ENCODE measurements at places on chromosomes 4 and X.

GRCh38 chr4:70815370-70815769, 24.3 kb downstream of the GRSF1 start:
- DNase-seq = no peak

- no peak for DNase-seq
Measured at GRCh38 chr4:47736555-47736954, 101.3 kb downstream of the CORIN start.

DNA sequence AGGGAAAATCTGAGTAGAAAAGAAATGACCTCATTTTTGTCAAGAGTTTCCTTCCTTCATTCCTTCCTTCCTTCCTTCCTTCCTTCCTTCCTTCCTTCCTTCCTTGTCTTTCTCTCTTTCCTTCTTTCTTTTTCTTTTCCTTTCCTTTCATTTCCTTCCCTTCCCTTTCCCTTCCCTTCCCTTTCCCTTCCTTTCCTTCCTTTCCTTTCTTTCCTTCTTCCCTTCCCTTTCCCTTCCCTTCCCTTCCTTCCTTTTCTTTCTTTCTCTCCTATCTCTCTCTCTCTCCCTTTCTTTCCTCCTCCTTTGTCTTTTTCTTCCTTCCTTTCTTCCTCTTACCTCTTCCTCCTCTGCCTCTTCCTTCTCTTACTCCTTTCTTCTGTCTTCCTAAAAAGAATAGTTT, 347.6 kb downstream of the FAM47A start:
- DNase-seq = no peak

GRCh38 chrX:9884031-9884779, 83.0 kb upstream of the CLDN34 start:
- no peak for DNase-seq

- DNase-seq = no peak
Measured at GRCh38 chr4:42654631-42655268, 2.2 kb downstream of the ATP8A1 start.

DNA sequence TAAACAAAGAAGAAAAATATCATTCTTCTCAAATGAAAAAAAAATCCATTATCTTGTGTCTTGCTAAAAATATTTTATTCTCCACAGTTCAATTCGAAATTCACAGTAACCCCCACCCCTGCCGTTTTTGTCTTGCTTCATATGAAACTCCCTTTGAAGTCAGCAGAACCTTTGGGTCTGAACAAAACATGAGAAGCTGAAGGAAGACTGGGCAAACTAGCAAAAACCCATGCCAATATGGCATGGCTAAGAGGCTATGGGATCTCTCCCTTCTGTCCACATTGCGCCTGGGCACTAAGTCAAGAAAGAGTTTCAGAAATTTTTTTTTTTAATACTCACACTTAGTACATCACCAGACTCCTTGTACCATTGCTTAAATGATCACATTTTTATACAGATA, 136.0 kb upstream of the SMIM31 start:
- DNase-seq = no peak

GRCh38 chr4:121182296-121182695, 18.2 kb upstream of the TNIP3 start:
- no peak for DNase-seq

DNA sequence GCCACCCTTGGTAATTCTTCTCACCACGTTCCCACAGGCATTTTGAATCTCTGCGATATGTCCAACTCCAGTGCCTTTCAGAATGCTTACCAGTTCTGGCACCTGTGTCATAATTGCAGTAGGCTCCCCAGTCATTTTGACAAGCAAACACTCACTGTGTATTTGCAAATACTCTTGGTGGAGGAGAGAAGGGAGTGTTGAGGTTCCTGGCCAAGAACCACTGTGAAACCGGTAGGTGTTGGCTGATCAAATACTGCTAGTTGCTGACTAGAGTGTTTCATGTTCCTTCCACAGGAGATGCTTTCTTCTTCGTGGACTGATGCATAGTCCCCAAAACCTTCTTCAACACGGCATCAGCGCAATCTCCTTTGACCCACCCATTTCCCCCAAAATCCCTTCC, 16.0 kb upstream of the NLGN4X start:
- DNase-seq = no peak
